ENCODE measurements at places on chromosomes 2 and 18.

- DNase-seq = no peak
Measured at GRCh38 chr18:57798713-57799373, 4.3 kb downstream of the ATP8B1 start.

DNA sequence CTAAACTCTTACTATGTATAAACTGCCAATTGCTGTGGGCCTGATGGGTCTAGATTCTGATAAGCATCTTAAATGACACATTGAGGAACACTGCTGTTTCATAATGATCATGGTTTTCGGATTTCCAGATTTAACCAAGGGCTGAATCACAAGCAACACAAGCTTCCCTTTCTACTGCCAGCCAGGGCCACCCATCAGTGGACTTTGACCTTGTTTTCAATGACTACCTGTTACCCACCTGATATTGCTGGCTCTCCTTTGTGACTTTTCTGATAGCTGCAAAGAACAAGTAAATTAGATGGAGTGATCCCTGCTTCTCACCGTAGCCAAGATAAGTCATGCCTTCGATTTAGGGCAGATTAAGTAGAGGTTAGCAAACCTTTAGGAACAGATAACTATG lies 259.0 kb downstream of the PAX3 start:
- peak; percentile 21 for DNase-seq

DNA sequence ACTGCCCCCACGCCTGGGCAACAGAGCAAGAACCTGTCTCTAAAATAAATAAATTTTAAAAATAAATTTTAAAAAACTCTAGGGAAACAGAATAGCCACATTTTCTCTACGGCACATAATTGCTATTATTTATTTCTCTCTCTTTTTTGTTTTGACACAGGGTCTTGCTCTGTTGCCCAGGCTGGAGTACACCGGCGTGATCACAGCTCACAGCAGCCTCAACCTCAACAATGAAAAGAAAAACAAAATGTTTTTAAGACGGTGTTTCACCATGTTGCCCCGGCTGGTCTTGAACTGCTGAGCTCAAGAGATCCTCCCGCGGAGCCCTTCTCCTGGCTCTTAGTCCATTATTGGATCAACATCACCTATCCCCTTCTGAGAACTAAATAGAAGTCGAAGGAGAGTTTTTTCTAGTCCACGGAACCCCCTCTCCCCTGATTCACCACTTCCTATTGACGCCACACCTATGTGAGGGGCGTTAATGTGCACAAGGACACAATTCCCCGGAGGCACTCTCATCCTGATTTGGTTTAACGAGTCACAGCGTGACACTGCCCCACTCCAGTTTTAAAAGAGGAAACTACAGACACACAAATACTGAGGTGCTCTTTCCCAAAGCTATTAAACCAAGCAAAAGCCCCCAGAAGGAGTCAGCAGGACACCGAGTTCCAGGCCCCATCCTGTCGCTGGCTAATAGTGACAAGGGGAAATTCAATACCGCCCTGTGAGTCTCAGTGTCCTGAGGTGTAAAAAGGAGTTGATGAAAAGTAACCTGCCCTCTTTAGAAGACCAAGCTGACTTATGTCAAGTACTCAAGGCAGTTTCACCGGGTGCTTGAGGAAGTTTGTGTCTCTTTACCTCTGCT lies 1.1 kb downstream of the NPC1 start:
- no peak for DNase-seq

- no peak for DNase-seq
Measured at GRCh38 chr18:77016936-77017335, 115.6 kb downstream of the MBP start.

DNA sequence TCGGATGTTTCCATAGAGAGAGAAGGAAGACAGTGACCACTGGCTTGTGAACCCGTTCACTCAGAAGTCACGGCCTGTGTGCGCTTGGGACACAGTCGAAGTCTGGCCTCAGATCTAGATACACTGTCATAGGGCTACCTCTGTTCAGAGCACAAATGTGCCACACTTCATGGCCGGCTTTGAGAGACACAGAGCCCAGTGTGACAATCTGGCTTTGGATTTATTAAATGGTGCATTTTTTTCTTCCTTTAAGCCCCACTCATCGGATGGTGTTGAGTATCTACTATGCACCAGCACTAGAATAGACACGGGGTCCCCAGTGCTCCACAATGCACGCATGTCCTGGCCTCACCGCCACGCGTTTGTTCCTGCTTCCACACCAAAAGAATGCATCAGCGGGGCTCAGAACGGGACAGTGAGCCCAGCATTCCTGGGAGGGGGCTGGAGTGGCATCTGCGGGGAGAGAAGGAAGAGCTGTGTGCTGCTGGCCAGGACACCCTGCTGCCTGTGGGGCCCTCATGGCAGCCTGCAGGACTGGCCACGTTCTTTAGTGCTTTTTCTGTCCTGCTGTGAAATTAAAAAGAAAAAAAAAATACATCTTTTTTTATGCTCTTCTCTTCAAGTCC lies 738.9 kb upstream of the SALL3 start:
- DNase-seq = no peak

GRCh38 chr18:13382366-13382953 lies 163.9 kb downstream of the LDLRAD4 start:
- DNase-seq = no peak

DNA sequence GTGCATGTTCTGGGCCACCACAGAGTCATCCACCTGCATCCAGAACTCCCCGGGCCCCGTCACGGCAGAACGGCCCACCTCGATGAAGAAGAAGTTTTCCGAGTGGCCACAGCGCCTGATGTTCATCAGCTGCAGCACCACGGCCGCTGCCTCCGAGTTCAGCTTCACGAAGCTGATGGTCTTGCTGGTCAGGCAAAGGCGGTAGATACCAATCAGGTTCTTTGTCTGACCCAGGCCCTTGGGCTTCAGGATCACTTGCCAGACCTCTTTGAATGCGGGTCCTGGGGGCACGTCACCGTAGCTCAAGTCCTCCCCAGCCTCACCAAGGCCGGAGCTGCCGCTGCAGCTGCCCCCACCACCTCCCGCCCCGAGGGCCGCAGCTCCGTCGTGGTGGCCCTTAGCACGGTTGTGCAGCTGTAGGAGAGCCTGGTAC lies 1.6 kb downstream of the IRS1 start:
- DNase-seq = no peak

DNA sequence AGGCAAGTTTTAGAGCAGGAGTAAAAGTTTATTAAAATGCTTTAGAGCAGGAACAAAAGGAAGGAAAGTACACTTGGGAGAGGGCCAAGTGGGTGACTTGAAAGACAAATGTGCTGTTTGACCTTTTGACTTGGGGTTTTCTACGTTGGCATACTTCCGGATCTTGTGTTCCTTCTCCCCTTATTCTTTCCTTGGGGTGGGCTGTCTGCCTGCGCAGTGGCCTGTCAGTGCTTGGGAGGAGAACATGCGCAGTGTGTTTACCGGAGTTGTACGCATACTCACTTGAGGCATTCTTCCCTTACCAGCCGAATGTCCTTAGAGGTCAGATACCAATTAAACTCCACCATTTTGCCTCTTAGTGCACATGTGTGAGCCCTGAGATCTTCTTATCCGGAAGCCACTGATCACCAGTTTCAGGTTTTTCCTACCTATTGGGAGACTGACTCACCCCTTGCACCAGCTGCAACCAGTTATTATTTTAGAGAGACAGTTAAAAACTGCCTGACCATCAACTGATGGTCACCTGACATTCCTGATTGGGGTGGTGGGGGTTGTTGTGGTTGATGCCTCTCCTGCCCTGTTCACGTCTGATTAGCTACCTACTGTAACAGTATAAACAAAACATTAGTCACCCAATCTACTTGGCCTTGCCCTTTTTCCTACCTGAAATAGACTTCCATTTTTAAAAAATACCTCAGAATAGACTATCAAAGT lies 67.5 kb downstream of the NYAP2 start:
- DNase-seq = peak; percentile 73

DNA sequence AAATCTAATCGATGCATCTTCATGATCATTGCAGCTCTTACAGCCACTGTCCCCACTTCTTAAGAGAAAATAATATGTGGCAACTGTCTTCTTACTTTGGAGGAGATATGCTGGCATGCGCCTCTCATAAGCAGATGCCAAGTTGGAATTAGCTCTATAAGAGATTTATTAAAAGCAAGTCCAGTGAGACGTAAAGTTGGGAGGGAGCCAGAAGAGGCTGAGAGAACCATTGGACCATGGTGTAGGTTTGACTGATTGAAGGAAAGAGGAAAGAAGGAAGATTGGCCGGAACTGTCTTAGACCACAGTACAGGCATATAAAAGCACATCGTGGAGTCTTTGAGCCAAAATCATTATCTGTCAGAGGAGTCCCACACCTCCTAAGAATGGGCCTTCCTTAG lies 265.7 kb upstream of the ZC3H15 start:
- no peak for DNase-seq

DNA sequence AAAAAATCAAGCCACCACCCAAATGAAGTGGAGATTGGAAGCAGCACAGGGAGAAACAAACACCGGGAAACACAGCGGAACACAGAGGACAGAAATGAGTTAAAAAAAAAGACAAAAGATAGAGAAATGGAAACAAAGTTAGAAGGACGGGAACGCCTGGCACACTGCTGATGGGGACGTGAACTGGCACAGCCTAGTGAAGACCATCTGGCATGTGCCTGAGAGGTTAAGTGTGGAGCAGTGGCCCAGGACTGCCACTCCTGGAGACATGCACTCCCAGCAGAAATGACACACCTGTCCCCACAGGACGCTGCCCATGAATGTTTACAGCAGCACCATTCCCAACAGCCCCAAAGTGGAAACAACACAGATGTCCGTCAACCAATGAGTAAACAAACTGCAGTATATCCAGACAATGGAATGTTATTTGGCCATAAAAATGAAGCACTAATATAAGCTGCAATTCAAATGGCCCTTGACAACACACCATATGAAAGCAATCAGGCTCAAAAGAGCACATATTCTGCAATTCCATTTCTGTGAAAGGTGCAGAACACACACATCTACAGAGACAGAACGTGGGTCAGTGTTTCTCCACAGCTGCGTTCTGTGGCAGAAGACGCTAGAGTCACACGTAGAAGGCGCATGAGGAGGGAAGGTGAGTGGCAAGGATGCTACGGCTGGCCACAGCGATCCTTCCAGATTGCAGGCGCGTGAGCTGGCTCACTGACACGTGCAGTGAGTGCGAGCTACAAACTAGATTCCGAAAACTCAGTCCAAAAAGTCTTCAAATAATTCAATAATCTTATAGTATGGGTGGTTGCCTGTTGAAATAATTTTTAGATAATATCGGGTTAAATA lies 24.6 kb downstream of the THAP4 start:
- DNase-seq = no peak

All from Calu3 (cell line).